Suppressor macrophage treated with lipopolysaccharide for 4 hours (primary cell): ENCODE measurements at places on chromosomes 6 and 20.
A peak's percentile ranks its signal among the peaks of the same experiment; 100 is the strongest.

GRCh38 chr6:132400883-132401617 lies at the start of gene MOXD1:
Gene MOXD1, minus strand, starts transcription at chr6:132401475. Its CDS starts 49 bp downstream, at chr6:132401426.
- peak; percentile 16 for DNase-seq

DNA sequence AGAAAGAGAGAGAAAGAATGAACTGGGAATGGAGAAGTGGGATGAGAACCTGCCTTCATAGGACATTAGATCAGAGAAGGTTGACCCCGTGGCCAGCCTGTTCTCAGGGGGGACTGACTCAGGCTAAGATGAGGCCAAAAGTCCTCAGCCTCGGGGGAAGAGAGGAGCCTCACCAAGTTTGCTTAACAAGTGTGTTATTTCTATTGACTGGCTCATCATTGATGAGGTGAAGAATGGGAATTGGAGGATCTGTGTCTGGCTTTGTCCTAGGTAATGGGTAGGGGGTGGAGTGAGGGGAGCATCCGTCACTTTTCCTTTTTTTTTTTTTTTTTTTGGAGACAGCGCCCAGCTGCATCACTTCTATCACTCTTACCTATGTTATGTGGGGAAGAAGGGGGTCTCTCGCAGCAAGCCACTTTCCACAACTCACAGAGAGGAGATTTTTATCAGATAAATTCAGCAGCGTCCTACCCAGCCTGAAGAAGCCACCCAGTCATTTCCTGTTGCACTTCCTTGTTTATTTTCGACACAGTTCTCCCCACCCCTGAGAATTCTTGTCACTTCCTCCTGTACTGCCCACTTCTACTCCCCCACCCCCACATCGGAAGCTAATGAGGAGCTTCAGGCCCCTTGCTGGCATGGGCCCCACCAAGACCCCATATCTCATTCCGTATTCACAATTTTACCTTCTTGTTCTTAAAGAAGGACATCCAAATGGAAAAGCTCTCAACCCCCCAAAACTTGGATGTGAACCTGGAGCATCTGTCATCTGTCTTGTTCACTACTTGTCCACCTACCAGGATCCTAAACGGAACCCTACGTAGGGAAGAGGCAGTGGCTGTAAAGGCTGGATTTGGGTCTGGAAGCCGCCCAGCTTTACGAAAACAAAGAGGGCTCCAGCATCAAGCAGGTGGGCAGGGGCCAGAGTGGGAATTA lies 2.8 kb upstream of the RNASET2 start:
- peak; percentile 83 for DNase-seq

DNA sequence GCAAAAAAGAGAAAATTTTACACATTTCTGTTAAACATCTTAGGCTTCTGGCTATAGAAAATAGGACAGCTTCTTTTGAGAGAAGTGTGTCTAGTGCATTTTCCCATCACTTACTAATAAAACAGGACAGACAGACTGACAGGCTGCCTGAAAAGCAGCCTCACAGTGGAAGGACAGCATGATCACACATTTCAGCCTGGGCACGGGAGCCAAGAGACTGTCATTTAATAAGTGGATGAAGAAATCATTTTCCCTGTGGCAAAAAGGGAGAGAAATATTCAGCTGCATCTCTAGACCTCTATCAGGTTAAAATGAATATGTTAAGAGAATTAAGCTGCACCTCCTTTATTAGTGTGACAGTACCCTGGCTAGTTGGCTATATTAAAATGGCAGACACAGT lies 960.5 kb downstream of the KIF16B start:
- DNase-seq: no peak

DNA sequence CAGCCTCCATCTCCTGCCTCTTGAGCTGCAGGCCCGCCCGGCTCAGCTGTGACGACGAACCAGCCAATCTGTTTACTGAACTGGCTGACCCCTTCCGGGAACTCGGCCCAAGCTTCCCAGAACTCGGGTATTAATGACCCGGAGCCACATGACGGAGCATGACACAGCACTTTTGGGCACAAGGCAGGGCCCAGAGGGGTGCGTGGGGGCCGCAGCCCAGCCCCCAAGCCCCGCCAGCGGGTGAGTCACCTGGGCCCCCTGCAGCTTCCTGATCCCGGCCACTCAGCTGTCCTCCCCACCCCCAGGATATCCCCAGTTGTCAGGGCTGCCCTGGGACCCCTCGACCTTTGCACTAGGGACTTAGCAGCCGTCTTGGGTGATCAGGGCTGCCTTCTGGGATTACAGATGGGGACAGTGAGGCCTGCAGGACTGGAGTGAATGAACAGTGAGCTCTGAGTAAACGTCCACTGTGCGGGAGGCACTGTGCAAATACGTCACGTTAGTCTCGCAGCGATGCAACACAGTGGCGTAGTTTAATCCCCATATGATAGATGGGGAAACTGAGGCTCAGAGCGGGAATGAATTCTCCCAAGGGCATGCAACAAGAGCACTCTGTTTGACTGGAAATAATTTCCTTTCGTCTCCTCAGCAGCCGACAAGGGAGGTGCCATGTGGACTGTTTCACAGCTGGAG lies 102.1 kb downstream of the CEBPB start:
- DNase-seq: peak; percentile 98

DNA sequence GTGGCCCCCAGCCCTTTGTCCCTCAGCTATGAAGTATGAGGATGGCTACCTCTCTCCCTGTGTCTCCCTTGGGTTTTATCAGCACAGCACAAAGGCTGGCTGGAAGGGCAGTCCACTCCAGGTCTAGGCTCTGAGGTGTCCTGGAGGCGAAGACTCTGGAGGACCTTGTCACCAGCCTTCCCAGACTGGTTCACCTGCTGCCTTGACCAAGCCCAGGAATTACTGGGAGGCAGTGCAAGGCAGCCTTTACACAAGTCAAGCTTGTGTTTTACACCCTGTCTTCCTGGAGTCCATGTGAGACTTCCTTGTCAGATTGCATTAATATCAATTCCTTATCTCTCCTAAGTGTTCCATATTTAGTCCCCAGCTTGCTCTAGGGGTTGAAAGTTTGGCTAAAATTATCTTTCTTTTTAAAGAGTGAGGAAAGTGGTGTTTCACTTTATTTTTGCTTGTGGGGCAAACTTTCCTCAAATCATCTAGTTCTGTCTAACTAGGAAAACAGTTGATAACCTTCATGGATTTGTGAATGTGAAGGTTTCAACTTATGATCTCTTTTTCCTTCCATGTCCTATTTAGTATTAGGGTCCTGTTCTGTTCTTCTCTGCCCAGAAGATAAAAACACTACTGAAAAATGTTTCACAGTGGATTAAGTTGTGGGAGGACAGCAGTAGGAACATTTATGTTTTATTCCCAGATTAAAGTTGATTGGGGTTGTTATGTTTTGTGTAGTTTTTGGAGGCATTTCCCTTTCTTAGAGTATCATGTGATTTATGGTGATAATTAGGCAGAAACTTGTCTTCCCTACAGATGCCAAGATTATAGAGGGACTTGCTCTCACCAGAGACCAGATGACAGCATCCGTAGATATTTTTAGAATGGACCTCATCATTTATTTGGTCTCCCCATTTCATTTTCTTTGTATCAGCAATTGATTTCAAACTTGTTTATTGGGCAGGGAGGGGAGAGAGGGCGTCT lies 114.8 kb downstream of the FOXO3 start:
- DNase-seq: no peak

GRCh38 chr6:129593233-129593564 lies 116.8 kb downstream of the ARHGAP18 start:
- no peak for DNase-seq

GRCh38 chr6:119174879-119175817 lies 96.7 kb upstream of the FAM184A start:
- no peak for DNase-seq

DNA sequence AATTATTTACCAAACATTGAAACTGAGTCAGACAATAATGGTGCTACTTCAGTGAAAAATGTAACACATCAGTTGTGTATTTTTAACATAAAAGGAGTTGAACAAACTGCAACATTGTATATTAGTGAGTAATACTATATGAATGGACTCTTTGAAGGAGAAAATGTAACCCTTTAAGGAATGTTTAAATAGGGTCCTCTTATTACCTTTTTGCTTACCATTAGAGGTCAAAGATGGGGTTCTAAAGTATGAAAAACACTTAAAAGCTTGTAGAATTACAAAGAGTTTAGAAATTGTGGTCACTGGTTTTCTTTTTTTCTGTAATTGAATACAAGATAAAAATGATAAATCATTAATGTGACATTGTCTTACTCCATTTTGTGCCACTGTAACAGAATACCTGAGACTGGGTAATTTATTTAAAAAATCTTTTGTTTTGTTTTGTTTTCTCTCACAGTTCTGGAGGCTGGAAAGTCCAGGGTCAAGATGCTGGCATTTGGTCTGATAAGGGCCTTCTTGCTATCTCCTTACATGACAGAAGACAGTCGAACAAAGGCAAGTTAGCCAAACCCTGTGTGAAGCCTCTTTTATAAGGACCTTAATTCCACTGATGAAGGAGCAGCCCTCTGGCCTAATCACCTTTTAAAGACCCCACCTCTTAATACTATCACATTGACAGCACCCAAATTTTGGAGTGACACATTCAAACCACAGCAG lies 43.2 kb downstream of the SESN1 start:
- no peak for DNase-seq

GRCh38 chr20:48262466-48262865 lies 477.2 kb upstream of the SULF2 start:
- no peak for DNase-seq

DNA sequence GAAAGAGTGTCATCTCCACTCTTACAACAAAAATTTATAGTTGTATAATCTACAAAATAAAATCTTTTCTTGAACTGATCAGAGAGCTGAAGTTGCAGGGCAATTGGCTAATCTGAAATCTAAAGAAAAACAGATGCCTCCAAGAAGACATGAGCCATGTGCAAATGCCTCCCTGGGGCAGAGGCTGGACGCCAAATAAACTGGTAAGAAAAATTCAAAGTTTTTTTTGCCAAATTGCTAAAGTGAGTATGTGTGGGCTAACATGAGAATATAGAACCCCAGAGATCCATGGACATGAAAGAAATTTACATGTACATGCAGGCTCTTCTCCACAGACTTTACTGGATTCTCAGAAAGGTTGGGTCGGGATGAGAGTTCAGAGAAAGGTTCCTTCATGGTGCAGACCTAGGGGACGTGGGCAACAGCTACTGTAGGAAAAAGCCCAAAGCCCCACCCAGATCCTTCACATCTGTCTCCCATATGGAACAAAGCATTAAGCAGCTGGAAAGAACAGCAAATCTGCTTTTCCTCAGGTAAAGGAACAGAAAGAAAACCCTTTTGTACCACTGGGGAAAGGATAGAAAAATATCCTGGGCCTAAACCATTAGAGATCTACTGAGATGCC lies 90.5 kb upstream of the SIRPG start:
- no peak for DNase-seq

GRCh38 chr6:39791850-39792539 lies at the start of gene DAAM2:
Gene DAAM2, plus strand, starts transcription at chr6:39792376. Its CDS starts 63,927 bp downstream, at chr6:39856303.
- DNase-seq: no peak

GRCh38 chr6:169857343-169858292 lies 106.2 kb downstream of the ERMARD start:
- no peak for DNase-seq

- no peak for DNase-seq
These were observed 32.7 kb downstream of the BRPF3 start for GRCh38 chr6:36229223-36229622.

DNA sequence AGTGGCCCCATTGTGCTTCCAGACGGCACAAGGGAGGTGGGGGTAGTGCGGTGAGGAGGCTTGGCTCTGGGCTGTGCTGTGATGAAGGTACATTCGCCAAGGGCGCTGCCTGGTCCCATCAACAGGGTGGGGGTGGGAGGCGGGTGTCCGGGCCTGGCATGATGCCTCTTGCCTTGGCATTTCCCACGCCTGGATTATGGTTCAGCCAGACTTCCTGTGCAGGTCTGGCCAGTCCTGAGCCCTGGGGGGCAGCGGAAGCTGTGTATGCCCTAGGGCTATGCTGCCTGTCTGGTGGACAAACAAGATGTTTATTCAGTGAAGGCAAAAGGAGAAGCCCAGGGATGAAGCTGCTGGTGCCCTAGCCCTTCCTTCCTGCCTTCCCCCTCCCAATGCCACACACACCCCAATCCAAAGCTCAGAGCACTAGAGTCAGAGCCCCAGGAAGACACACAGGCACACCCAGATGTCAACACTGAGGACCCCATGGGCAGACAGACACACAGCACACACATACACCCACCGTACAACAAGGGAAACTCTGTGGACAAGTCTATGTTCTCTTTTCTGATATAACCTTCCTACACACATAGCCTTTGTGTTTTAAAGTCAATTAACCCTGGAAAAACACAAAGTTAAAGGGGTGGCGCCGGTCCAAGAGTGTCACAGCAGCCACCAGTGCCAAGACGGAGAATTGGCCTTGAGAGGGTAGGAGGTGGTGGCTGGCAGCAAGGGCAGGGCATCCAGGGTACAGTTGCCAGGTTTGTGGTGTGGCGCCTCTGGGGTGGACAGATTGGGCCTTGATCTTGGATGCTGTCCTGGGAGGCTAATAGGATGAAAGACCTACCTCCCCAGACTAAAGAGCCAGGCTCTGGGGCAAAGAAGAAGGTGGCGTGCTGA lies 54.7 kb upstream of the SAYSD1 start:
- no peak for DNase-seq

GRCh38 chr20:1816384-1817381 lies 78.5 kb upstream of the SIRPA start:
- peak; percentile 45 for DNase-seq

DNA sequence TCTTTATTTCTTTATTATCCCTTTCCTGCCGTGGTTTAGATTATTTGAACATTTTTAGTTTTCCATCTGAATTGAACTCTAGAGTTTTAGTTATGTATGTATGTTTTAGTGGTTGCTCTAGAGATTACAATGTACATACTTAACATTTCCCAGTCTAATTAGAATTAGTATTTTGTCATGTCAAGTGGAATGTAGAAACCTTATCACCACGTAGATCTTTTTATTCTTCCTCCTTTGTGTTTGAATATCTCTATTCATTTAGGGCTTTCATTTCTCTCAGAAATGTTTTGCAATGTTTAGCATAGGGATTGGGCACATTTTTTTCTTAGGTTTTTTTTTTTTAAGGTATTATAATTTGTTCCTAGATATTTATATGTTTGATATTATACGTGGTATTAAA lies 73.1 kb upstream of the EZR start:
- DNase-seq: no peak

DNA sequence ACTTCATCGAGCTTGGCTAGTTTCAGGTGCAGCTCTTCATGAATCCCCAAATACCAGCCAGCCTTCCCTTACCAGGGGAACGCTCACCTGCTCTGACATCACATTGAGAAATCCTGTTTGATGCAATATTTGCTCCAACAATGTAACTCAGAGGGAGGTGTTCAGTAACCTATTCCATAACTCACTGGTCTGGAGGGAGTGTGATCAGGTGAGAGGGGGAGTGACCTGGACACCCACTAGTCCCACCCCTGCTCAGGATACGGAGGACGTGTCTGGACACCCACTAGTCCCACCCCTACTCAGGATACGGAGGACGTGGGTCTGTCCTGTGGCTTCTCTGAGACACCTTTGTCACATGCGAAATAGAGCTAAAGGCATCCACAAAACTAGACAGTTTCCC lies 70.3 kb downstream of the HUS1B start:
- no peak for DNase-seq

DNA sequence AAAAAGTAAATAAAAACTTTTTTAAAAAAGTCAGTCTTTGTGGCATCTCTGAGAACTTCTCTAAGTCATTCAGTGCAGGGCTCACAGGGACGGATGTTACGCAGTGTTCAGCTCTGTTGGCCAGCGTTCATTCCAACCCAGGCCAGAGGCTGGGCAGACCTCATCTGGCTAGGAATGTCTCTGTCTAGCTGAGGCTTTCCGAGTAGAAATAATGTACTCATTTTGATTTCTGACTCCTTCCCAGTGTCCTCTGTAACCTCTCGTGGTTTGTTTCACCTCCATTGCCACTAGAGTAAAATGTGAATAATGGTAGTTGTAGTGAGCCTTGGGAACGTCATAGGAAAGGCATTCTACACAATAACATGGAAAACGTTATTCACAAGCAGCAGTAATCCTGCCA lies 135.1 kb downstream of the TMEM242 start:
- no peak for DNase-seq

GRCh38 chr6:75906871-75907270 lies 157.8 kb downstream of the MYO6 start:
- DNase-seq: no peak
